Heart right ventricle (tissue), 16 donors: ENCODE measurements at places on chromosomes 2 and 18. TPM values are rescaled to one million over a fixed set of nuclear protein-coding genes. Genes with fewer than 3 reads are reported as not detected.

SLC23A3 gene
- total RNA-seq: 0.30 TPM

AQP4 gene
- total RNA-seq: 17.7 TPM

TXNL1 gene
- total RNA-seq: 87.3 TPM

GRCh38 chr18:26556573-26556972 lies 8.2 kb upstream of the KCTD1 start:
- no peak for DNase-seq

GRCh38 chr18:74454279-74454751 lies 2.8 kb downstream of the DIPK1C start:
- DNase-seq: no peak
